ENCODE measurements at places on chromosomes 16 and 17.

GRCh38 chr17:51124640-51125503, 4.2 kb upstream of the SPAG9 start:
- no peak for DNase-seq

GRCh38 chr17:6910987-6911603, 79.6 kb upstream of the TEKT1 start:
- no peak for DNase-seq

- DNase-seq = no peak
Observed at GRCh38 chr17:40035162-40035559, 19.0 kb downstream of the MED24 start.

- no peak for DNase-seq
Observed at GRCh38 chr17:12567077-12568053, 98.3 kb upstream of the MYOCD start.

- no peak for DNase-seq
Observed at GRCh38 chr17:81960130-81960958, 643 bp downstream of the NOTUM start.

DNA sequence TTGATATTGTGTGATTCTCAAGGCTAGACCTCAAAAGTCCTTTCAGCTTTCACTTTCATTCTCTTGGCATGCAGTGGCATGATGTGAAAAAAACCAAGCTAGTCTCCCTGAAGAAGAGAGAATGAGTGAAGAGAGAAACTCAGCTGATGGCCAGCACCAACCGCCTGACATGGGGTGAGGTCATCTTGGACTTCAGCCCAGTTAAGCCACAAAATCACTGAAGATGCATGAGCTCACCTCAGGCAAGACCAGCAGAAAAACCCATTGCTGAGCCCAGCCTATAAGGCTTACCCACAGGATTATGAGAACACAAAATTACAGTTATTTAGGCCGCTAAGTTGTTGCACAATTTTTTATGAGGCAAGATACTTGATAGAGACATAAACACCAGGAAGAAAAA, 496.5 kb downstream of the TOX3 start:
- DNase-seq = no peak

DNA sequence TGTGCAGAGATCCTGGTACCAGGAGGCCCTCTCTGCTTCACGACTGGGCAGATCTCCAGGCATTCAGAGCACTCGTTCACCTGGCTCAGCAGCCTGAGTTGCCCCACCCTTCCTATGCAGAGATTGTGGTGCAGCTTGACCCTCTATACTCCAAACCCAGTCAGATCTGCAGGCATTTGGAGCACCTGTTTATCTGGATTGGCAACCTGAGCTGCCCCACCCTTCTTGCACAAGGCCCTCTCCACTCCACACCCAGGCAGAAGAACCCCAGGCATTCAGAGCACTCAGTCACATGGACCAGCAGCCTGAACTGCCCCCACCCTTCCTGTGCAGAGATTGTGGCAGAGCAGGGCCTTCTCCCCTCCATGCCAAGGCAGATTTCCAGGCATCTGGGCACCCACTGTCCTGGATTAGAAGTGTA, 88.4 kb upstream of the CDH5 start:
- DNase-seq = no peak

- DNase-seq = no peak
Observed at GRCh38 chr17:72838068-72838467, 254.4 kb downstream of the SLC39A11 start.

DNA sequence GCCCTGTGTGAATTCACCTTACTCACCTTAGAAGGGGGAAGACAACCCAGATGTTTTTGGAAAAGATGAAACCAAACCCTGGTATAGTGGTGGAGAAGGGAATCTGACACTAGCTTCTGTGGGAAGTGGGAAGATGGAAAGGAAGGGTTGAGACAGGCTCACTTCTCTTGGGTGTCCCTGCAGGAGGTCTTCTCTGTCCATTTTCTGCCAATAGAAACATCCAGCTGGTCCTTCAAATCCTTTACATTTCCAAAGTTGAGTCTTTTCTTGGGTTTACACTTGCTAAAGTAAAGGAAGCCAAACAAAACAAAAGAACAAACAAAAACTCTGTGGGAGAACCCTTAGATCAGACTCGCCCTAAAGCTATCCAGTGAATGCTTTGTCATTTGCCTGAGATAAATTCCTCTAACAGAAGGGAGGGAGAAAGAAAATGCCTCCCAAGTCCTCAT, 10.2 kb downstream of the HOXB1 start:
- DNase-seq = no peak

- DNase-seq = no peak
Observed at GRCh38 chr17:19781488-19782458, 33.7 kb upstream of the ALDH3A1 start.

GRCh38 chr17:72761431-72761830, 331.1 kb downstream of the SLC39A11 start:
- DNase-seq = no peak

GRCh38 chr17:74972973-74973328, 392 bp upstream of the HID1 start:
- DNase-seq = no peak

GRCh38 chr17:46994993-46995392, 15.9 kb upstream of the RPRML start:
- DNase-seq = no peak

GRCh38 chr16:66004699-66005098, 361.8 kb upstream of the CDH5 start:
- no peak for DNase-seq

DNA sequence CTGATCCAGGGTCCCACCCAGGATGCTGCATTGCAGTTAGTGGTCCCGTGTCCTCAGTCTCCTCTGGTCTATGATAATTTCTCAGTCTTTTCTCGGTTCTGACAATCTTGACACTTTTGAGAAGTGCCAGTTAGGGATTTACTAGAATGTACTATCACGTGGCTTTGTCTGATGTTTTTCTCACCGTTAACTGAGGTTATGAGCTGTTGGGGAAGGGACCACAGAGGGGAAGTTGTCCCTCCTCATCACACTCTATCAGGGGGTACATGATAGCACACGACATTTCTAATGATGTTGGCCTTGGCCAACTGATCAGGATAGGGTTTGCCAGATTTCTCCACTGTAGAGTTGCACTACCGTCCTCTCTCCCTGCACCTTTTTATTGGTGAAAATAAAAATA, 250.9 kb upstream of the SDK2 start:
- DNase-seq = no peak

GRCh38 chr16:14146445-14146844, 75.3 kb downstream of the MRTFB start:
- DNase-seq = no peak

DNA sequence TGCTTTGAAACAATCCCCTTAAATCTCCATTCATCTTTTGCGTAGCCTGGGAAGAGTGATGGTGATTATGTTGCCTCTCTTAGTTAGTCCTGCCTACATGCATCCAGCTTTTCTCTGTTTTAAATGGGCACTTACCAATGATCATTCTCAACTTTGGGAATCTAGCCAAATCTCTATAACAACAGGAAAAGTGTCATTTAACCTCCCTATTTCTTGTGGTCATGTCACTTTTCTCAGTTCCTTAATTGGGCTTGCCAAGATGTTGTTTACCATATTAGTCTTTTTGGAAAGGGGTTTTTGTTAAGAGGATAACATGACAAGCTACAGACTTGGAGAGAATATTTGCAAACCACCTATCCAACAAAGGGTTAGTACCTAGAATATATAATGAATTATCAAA, 15.6 kb upstream of the CLEC10A start:
- no peak for DNase-seq

DNA sequence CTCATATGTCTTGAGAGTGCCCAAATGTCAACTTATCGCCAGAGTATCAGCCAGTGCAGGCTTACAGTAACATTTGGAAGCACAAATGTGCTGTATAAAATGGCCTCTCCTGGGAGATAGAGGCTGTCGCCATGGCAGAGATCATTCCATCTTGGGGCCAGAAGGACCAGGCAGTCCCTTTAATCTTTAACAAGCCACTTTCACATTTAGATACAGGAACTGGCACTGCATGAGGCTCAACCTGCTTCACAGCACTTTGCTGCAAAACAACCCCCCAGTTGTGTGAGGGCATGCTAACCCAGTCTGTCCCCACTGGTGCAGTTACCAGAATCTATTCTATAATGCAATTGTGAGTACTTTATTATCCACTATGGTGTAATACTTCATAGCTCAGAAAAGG, 4.7 kb upstream of the RFFL start:
- DNase-seq = no peak

- no peak for DNase-seq
Observed at GRCh38 chr17:81365601-81366585, 29.4 kb upstream of the BAHCC1 start.

DNA sequence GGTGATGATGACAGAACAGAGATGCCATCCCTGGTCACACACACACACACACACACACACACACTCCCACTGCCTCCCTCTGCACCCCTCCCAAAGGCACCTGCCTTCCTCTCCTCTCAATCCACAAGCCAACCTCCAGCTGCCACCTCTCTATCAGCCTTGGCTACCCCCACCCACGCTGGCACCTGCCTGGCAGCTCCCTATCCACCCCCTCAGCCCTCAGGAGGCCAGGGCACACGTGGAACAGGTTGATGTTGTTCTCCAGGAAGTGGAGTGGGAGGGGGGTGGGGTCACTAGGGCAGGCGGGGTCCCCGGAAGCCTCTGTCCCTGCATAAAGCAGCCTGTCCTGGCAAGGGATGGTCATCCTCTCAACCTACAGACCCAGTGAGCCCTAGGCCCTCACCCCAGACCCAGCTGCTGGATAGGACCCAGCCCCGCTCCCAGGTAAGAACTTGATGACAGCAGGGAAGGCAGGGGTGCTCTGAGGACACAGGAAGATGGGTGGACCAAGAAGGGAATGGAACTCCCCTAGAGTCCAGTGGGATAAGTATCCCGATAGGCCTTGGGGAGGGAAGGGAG, at the start of gene GSDMA:
GSDMA (plus strand) TSS at position 363 of the 579 bp plus-strand sequence. CDS start 2,684 bp downstream, outside the sequence.
- DNase-seq = no peak

DNA sequence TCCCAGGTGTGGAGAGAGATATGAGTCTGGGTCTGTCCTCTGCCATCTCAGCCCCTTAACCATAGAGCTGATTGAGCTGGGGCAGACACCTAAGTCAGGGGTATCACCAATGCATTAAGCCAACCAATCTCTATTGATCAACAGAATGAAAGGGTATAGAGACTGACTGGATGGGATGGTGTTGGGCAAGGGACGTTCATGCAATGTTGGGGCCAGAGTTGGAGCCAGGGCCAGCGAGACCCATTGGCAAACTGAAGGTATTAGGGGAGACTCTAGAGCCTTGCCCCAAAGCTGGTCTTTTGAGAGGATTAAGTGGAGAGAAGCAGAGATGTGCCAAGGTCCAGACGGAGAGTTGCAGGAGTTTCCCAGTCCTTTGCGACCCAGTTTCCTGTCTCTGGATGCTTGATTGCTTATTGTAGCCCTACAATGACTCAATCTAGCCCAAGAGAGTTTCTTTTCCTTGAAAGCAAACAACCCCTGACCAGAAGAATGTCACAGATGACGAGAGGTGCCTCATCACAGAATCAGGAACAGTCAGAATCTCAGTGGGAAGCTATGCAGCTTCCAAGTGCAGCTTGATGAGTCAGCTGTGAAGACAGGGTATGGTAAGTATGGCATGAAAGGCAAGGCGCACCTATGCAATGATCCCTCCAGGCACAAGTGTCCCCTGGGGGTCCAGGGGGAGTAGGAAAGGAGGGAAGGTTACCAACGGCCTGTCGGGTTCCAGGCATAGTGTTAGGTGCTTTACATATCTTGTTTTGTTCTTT, 137.2 kb downstream of the UTP18 start:
- DNase-seq = no peak

GRCh38 chr17:33837281-33837680, 417.8 kb upstream of the CCL2 start:
- DNase-seq = no peak

DNA sequence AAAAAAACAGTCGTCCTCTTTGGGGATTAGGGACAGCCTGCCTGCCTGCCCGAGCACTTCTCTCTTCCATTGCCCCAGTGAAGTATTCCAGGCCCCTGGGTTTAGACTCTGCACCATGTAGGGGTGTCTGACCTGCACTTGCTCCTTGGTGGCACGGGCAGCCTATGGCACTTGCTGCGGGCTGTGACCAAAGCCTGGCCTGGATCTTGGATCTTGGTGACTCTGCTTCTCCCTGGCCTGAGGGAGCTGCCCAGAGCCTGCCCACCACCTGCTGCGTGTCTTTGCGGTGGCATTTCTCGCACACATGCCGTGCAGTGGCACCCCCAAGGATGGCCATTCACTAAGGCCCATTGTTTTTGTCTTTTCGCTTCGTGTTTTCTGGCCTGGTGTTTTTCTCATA, 6.1 kb upstream of the STH start:
- DNase-seq = no peak

Data from activated CD4-positive, alpha-beta T cell treated with anti-CD3 and anti-CD28 coated beads for 24 hours (primary cell).